Foreskin melanocyte (primary cell): ENCODE measurements at places on chromosomes 7 and 10.

DNA sequence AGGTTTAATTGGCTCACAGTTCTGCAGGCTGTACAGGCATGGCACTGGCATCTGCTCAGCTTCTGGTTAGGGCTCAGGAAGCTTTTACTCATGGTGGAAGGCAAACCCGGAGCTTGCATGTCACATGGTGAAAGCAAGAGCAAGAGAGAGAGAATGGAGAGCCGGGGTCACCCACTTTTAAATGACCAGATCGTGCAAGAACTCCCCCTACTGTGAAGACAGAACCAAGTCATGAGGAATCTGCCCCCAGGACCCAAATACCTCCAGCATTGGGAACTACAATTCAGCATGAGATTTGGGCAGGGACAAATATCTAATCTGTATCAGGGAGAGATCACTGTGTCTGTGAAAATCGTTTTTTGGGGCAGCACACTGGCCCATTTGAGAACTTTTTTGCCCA is 110.0 kb upstream of the MYO3A start:
- no peak for DNase-seq

DNA sequence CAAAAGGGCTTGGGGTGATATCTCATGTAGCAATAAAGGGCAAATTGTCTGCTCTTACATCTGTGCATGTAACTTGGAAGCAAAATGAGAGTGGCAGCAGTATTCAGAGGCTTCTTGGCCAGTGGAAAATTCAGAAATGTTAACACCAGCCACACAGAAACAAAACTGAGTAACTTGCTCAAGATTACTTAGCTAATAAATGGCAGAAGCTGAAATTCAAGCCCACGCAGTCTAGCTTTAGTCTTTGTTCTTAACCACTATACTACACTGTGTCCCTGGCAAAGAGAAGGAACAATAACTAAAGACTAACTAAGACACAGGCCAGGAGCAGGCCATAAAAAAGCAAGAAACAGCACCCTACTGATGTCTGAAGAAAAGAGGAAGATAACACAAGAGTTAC is 185.9 kb upstream of the ASAH2 start:
- no peak for DNase-seq

GRCh38 chr7:139725077-139725476 is 52.7 kb downstream of the HIPK2 start:
- DNase-seq = no peak

- no peak for DNase-seq
Measured at GRCh38 chr7:135509589-135509838, 388 bp downstream of the CNOT4 start.

DNA sequence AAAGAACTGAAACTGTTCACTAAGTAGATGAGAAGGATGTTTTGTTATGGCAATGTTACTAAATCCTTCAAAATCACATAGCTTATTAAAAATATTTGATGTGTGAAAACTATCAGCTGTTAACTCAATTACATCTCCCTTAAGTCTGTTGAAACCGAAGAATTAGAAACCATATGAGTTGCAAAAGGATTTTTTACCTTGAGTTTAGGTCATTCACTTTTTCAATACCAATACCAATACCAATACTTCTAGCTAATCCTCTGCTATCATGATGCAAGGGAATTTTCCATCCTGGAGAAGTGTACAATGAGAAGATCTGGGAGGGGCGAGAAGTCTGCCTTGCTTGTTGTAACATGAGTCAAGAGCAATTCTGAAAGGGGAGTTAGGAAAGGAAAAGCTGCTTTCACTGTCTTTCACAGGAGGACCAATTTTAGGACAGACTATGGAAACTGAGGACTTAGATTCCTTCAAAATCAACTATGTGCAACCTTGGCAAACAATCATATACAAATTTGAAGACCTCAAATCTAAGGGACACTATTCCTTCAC is 199.7 kb downstream of the IMMP2L start:
- DNase-seq = no peak

- DNase-seq = no peak
Measured at GRCh38 chr7:35878351-35878750, 77.5 kb downstream of the SEPTIN7 start.
